Mucosa of descending colon (tissue), 3 donors: ENCODE measurements at places on chromosomes 4 and X.

DNA sequence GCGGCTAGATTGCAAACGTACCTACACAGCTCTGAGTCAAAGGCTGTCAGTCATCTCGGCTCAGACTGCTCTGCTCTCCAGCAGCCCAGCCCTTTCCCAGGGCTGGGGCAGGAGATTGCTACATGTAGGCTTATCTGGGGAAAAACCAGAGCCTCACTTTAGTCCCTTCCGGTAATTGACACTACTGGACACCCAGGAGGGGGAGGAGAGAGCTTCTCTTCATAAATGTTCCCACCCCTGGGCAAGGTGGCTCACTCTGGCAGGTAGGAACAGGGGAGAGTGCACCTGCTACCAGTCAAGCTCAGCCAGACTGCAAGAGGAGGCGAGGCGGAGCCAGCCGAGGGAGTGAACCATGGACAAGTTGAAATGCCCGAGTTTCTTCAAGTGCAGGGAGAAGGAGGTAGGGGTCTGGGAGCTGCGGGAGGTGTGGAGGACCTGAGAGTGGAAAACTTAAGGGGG, at the start of gene SLC6A14:
TSS of gene SLC6A14 (plus strand) at position 249 of the 459 bp plus-strand sequence. CDS start at position 353, 104 bp downstream.
- DNase-seq, result peak; percentile 19

- no peak for DNase-seq
These were observed 76.3 kb upstream of the SHOX start for GRCh38 chrX:554271-554670.

GRCh38 chr4:107616838-107617389, 103.1 kb downstream of the PAPSS1 start:
- no peak for DNase-seq

DNA sequence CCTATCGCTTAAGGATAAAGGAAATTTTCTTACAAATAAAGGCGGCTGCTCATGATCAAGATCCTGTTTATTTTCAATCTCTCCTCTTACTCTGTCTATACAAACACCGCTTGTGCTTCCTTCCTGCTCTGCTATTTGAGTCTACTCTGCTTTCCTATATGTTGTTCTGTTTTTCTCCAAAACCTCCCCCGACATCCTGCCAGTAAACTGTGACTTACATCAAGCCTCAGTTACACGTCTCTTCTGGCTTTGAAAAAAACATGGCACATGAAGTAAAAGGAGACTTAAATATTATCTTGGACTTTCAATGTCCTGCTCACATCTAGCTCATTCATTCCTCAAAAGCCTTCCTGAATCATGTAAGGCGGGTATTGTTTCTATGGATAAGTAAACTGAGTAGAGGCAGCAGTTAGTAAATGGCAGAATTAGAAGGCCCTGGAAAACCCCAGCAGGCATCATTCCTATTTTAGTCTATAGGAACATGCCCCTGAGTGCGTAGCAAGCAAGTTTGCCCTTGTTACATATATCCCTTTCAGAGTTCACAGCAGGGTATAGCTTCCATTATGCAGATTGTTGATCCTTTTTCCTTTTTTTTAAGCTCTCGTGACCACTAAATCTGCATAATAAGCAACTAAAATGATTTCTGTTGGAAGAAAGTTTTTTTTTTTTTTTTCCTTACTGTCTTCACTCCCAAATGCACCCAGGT, 280.1 kb downstream of the RAPGEF2 start:
- no peak for DNase-seq

DNA sequence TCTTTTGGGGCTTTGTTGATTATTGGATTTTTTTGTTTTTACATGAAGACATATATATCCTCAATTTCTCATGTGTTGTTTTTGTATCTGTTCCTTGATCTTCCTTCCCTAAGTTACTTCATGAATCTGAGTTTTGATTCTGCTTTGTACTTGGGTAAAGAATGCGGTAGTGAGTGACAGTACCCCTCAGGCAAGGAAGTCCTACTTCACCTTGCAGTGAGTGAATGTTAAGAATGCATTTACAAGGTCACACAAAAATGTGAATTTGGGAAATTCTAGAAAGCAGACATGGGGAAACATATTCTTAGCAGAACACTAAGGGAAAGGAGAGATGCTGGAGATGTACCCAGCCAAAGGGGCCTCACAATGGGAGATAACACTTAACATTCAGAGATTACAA, 373.1 kb upstream of the LCORL start:
- DNase-seq, result no peak

- DNase-seq, result no peak
These were observed 176.0 kb upstream of the NWD2 start for GRCh38 chr4:37068580-37068979.

DNA sequence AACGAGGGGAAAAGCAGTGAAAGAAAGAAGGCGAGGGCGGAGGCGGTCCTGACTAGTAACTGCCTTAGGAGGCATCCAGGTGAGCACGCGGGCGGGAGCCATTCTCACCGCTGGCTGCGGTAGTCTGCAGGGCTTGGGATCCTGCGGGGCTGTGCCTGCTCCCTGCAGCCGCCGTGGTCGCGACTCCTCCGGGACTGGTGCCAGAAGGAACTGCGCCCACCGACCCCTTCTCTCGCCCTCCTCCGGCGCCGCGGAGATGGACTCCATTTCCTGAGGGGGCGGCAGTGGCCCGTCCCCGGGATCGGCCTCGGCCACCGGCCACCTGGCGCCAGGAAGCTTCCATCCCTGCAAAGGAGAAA, 543 bp downstream of the NFXL1 start:
- peak; percentile 78 for DNase-seq

GRCh38 chr4:138222046-138222445, 20.1 kb downstream of the SLC7A11 start:
- DNase-seq, result peak; percentile 17

DNA sequence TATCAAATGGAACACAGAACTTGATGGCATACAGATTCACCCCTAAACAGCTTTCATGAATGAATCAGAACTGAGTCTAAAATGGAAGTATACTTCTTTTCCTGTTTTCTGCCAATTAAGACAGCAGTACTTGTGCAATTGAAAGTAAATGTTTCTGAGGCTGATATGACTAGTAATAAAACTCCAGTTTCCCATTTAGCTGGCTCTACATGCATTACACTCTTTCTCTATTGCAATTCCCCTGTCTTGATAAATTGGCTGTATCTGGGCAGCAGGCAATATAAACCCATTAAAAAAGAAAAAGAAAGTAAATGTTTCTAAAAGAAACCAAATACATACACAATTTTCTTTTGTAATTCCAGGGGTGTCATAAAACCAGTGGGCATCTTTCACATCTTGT, 4.6 kb downstream of the NOA1 start:
- no peak for DNase-seq

GRCh38 chr4:141843136-141843535, 206.8 kb downstream of the IL15 start:
- DNase-seq, result no peak

- no peak for DNase-seq
These were observed 13.4 kb downstream of the PHKA2 start for GRCh38 chrX:18970465-18970864.

DNA sequence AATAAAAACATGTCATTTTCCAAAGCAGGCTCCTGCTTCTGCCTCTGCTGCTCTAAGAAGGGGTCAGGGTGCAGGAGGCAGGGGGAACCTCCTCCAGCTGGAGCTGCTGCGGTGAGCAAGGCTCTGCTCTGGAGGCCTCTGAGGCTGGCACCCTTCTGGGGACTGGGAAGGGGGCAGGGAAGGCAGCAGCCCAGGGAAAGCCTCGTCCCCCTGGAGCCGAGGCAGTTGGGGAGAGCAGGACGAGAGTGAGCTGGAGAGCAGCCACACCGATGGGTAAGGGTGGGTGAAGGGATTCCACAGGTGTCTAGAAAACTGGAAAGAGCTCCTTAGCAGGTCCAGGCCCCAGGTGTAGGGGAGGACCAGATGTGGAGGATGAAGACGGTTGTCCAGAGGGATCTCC, 2.0 kb upstream of the CTAG2 start:
- DNase-seq, result no peak

- no peak for DNase-seq
These were observed at the start of gene F8 for GRCh38 chrX:155022585-155022984. Gene F8, minus strand, starts transcription at chrX:155022723. Its CDS starts 171 bp downstream, at chrX:155022552.

DNA sequence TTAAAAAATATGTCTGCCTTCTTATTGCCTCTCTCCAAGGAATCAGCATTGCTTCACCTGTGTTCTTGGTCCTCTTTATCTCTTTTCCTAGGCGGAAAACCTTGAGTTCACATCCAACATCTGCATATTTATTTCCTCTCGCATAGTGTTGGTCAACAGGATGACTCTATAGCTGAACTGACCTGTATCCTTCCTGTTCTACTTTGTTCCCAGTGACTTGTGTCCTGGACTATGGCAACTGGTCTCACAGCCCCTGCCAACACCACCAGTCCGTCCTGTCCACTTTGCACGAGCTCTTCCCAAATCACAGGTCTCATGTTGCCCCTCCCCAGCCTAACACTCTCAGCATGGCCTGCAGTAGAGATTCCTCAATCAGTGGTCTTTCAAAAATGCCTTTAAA, 2.0 kb downstream of the DIPK2B start:
- no peak for DNase-seq

GRCh38 chr4:187449702-187450101, 545.9 kb upstream of the ZFP42 start:
- no peak for DNase-seq

GRCh38 chrX:81202456-81202819, 536 bp downstream of the SH3BGRL start:
- DNase-seq, result no peak

GRCh38 chr4:646460-646859, 21.1 kb downstream of the PDE6B start:
- DNase-seq, result peak; percentile 41

DNA sequence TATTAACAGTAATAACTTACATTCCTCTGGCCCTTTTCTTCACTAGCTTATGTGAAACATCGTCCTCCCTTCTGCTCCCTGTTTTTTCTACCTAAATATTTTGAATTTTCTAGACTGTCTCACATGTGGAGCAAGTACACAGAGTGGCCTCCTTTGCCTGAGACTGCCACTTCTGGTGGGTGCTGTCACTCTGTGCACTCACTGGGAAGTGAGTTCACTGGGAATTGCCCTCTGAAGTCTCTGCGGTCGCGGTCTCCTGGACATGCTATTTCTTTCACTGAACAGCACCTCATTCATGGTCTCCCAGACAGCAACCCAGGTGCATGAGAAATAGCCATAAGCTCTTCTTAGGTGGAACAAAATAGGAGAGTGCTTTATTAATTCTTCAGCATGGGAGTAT, 1179.7 kb upstream of the ADGRL3 start:
- DNase-seq, result no peak

DNA sequence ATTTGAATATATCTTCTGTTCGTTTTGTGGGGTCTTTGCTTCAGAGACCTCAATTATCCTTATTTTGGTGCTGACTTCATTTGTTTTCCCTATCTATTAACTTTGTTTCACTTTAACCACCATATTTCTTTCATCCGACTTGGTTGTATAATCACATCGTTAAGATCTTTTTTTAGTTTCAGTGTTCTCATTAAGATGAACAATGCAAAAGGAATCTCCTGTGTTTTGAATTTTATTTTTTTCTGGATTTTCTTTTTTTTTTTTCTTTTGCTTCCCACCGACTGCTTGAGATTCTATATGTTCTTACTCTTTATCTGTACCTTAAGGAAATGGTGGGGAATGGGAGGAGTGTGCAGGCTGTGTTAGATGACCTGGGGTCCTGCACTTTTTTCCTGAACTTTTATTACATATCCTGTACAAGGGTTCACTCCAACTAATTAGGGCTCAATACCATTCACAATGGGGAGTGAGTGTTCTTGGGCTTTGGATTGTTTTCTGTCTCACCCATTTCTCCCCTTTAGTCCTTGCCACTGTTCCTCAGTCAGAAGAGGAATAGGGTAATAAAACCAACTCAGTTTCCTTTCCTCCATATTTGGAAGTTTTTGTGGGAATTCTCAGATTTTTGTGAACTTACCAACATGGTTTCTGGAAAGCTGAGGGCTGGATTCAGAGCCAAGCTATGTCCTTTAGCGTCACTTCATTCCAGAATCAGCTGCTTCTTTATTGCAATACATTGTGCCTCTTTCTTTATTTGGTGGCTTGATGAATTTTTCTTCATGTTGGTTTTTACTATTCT, 43.2 kb upstream of the BMPR1B start:
- no peak for DNase-seq

GRCh38 chr4:1236103-1236641, 12.8 kb downstream of the CTBP1 start:
- DNase-seq, result peak; percentile 45

DNA sequence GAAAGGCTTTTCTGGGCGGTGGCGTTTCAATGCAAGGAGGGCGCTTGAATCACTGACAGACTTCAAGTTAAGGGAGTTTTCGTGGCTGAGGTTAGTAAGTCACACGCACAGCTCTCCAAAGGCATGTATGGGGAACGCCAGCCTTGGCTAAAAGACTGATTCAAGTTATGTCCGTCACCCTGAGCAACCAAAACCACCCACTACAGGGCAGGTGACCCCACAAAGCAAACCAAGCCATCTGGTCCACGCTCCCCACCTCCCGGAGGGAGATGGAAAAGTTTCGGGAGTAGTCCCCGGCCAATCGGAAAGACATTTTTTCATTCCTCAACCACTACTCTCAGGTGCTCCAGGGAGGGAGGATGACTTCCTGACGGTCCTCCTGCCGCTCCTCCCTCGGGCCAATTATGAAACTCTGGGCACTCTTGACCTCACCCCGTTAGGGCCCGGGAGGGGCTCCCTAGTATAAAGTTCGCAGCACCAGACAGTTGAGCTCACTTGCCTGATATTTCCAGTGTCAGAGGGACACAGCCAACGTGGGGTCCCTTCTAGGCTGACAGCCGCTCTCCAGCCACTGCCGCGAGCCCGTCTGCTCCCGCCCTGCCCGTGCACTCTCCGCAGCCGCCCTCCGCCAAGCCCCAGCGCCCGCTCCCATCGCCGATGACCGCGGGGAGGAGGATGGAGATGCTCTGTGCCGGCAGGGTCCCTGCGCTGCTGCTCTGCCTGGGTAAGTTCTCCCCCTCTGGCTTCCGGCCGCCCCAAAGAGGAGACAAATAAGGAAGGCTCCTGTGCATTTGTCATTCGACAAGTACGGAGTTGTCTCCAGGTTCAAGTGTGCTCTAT, at the start of gene EREG:
TSS of gene EREG (plus strand) at position 494 of the 840 bp plus-strand sequence. CDS start at position 658, 164 bp downstream.
- peak; percentile 64 for DNase-seq

DNA sequence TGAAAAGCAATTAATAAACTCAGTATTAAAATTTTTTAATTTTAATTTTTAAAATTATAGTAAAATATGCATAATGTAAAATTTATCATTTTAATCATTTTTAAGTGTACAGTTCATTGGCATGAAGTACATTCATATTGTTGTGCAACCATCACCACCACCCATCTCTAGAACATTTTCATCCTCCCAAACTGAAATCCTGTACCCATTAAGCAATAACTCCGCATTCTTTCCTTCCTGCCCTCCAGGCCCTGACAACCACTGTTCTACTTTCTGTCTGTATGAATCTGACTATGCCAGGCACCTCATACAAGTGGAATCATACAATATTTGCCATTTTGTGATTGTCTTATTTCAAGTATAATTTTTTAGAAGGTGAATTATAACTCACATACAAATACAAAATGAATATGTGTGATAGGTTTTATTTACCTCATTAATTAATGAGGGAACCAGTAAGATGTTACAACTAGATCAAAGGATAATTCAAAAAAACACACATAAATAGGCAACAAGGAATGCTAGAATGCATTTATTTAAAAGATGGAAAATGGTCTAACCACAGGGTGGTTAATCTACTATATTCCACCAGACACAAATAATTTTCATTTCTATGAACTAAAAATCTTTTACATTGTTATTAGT, 13.1 kb upstream of the AFF1 start:
- DNase-seq, result no peak
